ENCODE measurements at places on chromosomes 2 and 18.
A peak's percentile ranks its signal among the peaks of the same experiment; 100 is the strongest.

DNA sequence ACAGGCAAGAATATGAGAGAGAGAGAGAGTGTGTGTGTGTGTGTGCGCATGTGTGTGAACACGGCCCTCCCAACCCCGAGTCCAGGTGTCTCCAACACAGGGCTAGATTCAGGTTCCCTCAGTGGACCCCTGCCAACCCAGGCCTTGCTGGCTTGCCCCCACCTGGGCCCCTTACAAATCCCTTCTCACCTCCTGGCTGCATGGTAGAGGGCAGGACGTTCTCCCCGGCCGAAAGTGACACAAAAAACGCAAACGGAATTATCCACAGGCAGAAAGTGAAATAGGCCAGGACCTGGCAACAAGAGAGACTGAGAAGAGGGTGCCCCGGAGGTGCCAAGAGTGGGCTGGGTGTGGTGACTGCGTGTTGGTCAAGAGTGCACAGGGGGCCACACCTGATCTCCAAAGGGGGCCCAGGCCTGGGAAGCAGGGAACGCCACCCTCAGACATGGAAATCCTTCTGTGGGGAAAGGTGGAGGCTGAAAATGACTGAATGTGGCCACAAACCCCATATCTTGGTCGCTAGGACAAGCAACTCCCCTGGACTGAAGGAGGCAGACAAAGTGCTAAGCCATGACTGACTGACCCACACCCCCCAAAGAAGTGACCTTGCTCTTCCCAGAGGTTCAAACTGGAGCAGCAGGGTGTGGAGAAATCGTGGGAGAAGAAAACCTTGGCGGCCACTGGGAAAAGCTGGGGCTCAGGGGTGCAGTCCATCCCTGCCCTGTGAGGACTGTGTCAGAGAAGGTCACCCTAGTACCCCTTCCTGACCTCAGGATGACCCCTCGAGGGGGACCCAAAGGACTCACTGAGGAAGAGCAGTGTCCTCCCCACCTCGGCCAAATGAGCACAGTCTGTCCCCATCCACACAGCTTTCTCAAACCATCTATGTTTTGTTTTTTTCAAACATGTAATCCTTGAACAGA lies 5.7 kb downstream of the TEX261 start:
- DNase-seq: no peak

GRCh38 chr2:199382091-199382490 lies 75.6 kb downstream of the SATB2 start:
- DNase-seq: peak; percentile 30

DNA sequence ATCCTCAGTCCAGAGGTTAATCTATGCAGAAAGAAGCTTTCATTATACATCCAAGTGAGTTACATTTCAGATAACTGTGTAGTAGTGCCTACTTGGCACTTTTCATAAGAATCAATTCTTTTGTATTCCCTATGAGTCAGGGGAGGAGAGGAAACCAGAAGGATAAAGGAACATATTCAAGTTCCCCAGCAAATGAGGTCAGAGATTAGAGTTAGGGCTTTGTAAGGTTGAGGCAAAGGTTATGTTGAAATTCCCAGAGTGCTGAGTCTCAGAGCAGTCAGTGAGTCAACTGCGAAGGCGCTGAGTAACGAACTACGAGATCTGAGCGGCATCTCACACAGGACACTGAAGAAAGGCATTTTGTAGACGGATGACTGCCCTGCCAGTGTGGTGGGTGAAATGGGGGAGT lies 25.1 kb upstream of the ME2 start:
- peak; percentile 76 for DNase-seq

- DNase-seq: peak; percentile 16
Observed at GRCh38 chr2:42754021-42754775, 9.7 kb downstream of the OXER1 start.

DNA sequence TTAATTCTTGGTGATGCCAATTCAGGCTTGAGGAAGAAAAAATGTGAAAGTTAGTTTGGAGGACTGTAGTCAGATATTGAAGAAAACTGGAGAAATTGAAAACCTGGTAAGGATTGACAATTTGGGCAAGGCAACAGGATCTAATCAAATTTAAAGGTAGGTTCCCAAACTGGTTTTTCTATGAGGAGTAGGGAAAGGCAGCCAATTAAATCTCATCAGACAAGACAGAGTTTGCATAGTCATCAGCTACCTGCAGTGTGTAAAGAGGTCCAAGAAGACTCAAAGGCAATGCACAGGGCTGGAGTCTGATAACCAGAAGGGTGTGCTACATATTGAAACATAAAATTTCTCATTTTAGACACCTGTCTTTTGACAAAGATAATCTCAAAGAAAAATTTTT lies 16.0 kb upstream of the CAB39 start:
- DNase-seq: no peak

- no peak for DNase-seq
Observed at GRCh38 chr18:75316223-75316622, 105.6 kb downstream of the TSHZ1 start.

All from cardiac fibroblast (primary cell).